ENCODE measurements at places on chromosomes 1 and 21.

DNA sequence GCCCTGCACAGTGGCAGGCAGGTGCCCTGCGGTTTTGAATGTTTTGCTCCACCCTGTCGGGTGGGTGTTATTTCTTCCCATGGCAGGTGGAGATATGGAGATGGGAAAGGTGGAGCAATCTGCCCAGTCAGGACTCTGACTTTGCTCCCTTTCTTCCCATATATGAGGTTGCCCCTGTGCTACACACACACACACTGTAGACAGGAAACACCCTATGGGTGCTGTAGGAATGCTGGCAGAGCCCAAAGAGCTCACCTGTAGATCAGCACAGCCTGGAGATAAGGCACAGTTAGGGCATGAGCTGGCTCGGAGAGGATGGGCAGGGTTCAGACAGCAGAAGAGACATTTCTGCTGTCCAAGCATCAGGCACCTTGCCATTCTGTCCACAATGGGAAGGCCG is 246.0 kb upstream of the AJAP1 start:
- no peak for DNase-seq

GRCh38 chr1:172895761-172896160 is 155.0 kb downstream of the TNFSF18 start:
- no peak for DNase-seq

DNA sequence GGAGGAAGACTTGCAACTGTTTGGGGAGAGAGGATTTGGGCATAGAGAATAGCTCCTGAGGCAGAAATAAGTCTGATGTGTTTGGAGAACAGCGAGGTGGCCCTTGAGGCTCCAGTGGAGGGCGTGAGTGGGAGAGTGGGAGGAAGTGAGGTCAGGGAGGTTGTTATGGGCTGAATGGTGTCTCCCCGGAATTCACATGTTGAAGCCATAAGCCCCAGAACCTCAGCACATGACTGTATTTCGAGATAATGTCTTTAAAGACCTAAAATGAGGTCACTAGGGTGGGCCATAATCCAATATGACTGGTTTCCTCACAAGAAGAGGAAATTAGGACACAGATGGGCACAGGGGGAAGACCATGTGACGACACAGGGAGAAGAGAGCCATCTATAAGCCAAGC is 17.9 kb upstream of the APP start:
- DNase-seq: no peak

- DNase-seq: no peak
Measured at GRCh38 chr21:45592208-45592619, 50.0 kb upstream of the SLC19A1 start.

- no peak for DNase-seq
Measured at GRCh38 chr1:54255026-54255702, 55.2 kb downstream of the MRPL37 start.

GRCh38 chr1:18142969-18143368 is 35.4 kb downstream of the IGSF21 start:
- no peak for DNase-seq

GRCh38 chr21:42465008-42465802 is 30.8 kb downstream of the RSPH1 start:
- no peak for DNase-seq

DNA sequence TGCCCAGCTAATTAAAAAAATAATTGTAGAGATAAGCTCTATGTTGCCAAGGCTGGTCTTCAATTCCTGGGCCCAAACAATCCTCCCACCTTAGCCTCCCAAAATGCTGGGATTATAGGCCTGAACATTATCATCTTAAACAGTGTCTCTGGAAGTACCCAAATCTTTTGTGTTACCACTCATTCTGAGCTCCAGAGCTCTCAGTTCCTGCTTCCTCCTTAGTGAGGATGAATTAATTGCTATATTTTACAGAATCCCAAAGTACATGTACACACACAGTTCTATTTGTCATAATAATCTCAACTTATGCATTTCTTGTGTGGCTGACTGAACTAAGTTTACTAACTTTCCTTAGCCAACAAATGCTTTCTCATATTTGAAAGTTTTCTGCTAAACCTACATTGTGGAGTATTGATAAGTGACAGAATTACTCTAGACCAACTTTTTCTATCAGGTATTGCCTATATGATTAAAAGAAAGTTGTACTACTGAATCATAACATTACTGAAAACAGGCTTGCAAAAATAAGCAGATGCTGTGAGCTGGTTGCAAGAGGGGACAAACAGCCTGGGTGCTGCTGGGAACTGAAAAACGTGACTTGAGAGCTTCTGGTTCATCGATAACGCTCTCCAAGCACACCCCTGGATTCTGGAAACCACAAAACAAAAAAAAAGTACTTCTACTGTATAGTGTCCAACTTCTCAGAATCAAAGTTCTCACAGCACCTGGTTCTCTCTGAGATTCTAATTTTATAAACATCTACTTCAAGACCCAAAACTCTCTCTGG is 15.3 kb downstream of the VAV3 start:
- no peak for DNase-seq

DNA sequence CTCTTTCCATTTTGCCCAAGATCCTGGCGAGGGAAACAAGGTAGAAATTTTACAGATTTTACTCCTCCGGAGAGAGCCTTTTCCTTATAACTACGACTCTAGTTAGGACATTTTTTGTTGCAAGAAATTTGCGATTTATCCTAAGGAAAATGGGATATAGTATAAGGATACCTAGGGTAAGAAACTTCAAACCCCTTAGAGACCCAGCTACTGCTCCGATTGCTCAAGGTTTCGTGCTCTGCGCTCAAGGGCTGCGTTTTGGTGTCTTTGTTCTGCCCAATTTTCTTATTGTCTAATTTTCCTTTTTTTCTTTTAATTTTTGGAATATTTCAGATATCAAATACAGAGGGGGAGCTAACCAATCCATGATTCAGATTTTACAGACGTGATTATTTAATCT is 1.5 kb downstream of the TTC3 start:
- DNase-seq: no peak

DNA sequence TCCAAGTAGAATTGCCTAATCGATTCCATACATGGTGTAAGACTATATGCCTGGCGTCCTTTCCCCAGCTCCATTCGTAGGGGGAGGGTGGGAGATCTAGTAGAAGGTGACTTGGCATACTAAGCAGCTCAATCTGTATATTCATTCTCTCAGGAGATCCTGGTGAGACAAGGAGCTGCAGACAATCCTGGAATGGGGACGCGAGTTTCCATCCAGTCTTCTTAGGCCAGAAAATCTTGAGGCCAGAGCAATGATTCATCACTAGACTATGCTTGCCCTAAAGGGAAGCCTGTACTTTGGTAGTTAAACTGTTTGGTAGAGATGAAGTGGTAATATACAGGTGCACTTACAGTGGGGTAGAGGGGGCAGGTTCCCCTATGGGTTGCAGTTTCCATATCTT is 468.7 kb downstream of the ADGRL2 start:
- no peak for DNase-seq

GRCh38 chr1:63772201-63772600 is 1.6 kb upstream of the ROR1 start:
- DNase-seq: peak; percentile 44

GRCh38 chr1:218297867-218298266 is 12.8 kb downstream of the RRP15 start:
- no peak for DNase-seq

DNA sequence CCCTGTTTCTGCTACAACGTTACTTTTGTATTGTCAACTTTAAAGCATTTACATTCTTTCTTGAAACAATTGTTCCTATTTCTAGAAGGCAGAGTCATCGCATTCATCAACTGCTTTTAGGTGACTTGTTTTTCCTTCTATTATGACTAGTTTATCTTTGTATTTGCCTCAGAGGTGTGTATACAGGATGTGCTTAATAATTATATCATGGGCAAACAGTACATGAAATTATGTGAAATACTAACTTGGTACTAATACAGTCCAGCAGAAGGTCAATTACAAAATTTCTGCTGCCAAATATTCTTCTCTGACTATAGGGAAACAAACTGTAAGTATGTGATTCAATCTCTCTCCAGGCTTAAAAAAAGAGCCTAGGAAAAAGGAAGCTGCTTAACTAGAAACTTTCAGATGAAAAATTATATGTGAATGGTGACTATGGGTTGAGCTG is 101.6 kb downstream of the C4BPA start:
- DNase-seq: no peak

DNA sequence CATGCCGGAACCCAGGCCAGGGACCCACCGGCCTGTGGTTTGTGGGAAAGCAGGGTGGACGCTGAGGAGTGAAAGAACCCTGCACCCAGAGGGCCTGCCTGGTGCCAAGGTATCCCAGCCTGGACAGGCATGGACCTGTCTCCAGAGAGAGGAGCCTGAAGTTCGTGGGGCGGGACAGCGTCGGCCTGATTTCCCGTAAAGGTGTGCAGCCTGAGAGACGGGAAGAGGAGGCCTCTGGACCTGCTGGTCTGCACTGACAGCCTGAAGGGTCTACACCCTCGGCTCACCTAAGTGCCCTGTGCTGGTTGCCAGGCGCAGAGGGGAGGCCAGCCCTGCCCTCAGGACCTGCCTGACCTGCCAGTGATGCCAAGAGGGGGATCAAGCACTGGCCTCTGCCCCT is 18.5 kb downstream of the CSF1 start:
- DNase-seq: no peak

- no peak for DNase-seq
Measured at GRCh38 chr1:233015965-233016364, 65.6 kb downstream of the NTPCR start.

DNA sequence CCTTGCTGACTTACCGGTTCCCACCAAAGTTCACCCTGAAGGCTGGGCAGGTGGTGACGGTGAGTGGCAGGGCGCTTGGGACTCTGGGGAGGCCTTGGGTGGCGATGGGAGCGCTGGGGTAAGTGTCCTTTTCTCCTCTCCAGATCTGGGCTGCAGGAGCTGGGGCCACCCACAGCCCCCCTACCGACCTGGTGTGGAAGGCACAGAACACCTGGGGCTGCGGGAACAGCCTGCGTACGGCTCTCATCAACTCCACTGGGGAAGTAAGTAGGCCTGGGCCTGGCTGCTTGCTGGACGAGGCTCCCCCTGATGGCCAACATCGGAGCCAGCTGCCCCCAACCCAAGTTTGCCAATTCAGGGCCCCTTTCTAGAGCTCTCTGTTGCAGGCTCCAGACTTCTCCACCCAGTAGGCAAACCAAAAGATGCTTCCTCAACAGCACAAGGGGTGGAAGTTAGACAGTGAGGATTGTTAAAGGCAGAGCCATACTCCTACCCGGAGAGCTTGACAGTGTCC is 16.4 kb upstream of the SEMA4A start:
- no peak for DNase-seq

DNA sequence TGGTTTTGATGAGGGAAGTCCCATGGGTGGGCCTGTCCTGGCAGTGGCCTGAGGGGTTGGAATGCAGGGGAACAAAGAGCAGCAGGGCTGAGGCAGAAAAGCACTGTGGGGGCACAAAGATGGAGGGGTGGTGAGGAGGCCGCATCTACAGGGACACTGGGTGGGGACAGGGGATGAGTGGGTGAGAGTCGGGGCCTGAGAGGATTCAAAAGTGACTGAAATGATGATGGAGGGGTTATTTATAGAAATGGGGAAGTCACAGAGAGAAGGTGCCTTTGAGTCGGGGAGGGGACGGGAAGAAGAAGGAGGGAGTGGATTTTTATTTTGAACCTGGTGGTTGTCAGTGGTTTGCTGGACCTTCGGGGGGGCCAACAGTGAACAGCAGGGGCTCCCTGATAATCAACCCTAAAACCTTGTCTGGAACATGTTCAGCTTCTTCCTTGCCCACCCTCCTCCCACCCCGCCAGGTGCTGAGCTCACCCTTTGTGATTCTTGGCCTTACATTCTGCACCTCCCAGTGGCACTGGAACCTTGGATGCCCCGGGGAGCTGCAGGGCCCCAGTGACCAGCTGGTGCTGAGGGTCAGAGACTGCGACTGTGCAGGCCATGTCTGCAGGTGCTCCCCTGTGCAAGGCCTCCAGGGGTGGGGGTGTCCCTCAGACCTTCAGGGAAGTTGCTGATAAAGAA is 42.9 kb downstream of the IER5 start:
- DNase-seq: no peak

GRCh38 chr1:118252624-118253023 is 67.6 kb upstream of the SPAG17 start:
- DNase-seq: no peak

DNA sequence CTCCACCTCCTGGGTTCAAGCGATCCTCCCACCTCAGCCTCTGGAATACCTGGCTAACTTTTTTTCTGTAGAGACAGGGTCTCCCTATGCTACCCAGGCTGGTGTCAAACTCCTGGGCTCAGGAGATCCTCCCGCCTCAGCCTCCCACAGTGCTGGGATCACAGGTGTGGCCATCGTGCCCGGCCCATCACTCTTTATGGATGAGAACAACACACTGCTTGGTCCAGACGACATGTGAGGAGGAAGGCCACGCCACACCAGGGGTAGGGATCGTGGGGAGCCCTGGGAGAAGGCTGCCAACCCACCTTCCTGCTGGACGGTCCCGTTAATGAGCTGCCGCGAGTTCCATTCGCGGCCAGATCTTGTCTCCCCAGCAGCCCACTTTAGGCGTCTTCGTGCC is 5.0 kb upstream of the GABRD start:
- no peak for DNase-seq

- no peak for DNase-seq
Measured at GRCh38 chr1:154407198-154408091, 2.3 kb downstream of the IL6R start.

DNA sequence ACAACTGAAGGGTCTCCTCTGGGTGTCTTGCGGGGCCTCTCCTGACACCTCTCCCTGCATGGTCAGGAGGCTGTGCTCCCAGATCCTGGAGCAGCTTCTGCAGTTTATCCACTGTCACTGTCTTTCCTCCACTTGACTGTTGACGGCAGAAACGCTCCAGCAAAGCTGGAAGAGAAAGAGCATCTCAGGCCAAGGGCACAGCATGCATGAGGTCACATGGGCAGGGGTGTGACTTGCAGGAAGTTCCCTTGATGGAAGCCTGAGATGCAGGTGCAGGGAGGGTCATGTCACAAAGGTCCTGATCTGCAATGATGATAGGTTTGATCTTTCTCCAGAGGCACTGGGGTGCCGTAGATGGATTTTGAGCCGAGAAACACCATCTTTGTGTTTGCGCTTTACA is 23.3 kb downstream of the SLC44A3 start:
- DNase-seq: no peak

- no peak for DNase-seq
Measured at GRCh38 chr1:172408958-172409357, 11.5 kb upstream of the C1orf105 start.

- peak; percentile 16 for DNase-seq
Measured at GRCh38 chr1:8047686-8048445, 21.8 kb upstream of the ERRFI1 start.

- DNase-seq: no peak
Measured at GRCh38 chr1:79005945-79006344, 585 bp downstream of the ADGRL4 start.

GRCh38 chr1:119834990-119835389 is 23.7 kb upstream of the REG4 start:
- DNase-seq: no peak

Data from SK-MEL-5 (cell line).